ENCODE measurements at places on chromosomes 5 and 9.

- no peak for DNase-seq
Observed at GRCh38 chr5:128984480-128984879, 19.2 kb downstream of the SLC27A6 start.

GRCh38 chr9:134533850-134534588 is 107.6 kb upstream of the COL5A1 start:
- no peak for DNase-seq

GRCh38 chr5:168916266-168916665 is 337.1 kb upstream of the PANK3 start:
- DNase-seq: peak; percentile 62

DNA sequence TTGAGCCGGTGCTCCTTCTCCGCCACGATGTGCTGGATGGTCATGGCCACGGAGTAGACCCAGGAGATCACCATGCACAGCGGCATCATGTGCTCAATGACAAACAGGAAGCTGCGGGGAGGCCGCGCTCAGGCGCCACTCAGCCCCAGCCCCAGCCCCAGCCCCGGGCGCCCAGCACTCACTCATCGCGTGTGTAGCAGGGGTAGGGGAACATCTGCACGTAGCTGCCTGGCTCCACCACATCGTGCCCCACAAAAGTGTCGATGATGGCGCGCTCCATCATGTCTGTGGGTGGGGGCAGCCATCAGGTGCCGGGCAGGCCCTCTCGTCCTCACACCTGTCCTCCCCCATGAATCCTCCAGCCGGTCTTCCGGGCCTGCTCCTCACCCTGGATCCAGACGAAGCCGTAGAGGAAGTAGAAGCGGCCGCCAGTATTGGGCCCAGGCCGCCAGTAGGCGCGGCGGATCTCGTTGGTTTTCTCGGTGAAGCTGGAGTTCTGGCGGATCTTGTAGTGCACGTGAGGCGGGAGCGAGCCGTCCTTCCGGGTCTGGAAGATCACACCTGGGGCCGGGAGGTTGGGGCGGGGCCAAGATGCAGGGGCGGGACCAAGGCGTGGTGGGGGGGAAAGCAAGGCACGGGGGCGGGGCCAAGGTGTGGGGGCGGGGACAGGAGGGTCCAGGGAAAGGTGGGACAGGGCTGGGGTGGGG is 10.1 kb downstream of the ABCA2 start:
- no peak for DNase-seq

GRCh38 chr5:129474544-129474943 is 14.4 kb downstream of the ADAMTS19 start:
- no peak for DNase-seq

GRCh38 chr5:59099270-59099994 is 516.6 kb downstream of the RAB3C start:
- DNase-seq: no peak

- DNase-seq: no peak
Observed at GRCh38 chr5:121915765-121916164, 46.0 kb upstream of the SRFBP1 start.

DNA sequence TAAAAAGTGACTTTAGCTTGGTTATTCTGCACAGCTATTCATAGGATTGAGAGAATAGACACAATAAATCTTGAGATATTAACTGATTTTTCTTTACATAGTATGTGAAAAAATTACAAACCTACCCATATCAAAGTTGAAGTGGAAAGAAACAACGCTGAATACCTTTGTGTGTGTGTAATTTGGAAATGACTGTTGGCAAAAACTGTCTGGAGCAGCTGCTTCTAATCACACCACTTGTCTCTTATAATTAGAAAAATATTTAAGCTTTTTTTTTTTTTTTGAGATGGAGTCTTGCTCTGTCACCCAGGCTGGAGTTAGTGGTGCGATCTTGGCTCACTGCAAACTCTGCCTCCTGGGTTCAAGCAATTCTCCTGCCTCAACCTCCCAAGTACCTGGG is 110.8 kb upstream of the POC5 start:
- no peak for DNase-seq

- DNase-seq: no peak
Observed at GRCh38 chr9:130321539-130321938, 56.0 kb downstream of the HMCN2 start.

DNA sequence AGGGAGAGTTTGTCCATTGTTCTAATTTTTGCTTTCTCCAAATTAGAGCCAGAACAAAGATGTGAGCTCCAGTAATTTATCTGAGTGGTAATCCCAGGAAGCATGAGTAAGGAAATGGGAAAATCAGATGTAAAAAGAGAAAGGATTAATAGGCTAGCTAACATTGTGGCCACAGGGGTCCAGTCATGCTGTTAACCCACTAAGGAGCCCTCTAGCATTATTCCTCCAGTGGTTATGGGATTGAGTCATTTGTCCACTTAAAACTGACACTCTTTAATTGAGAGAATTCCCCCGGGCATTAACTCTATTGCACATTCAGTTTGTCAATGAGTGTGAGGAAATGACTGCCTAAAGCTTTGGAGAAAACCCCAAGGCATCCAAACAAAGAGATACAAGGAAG is 700.3 kb upstream of the TYRP1 start:
- no peak for DNase-seq

DNA sequence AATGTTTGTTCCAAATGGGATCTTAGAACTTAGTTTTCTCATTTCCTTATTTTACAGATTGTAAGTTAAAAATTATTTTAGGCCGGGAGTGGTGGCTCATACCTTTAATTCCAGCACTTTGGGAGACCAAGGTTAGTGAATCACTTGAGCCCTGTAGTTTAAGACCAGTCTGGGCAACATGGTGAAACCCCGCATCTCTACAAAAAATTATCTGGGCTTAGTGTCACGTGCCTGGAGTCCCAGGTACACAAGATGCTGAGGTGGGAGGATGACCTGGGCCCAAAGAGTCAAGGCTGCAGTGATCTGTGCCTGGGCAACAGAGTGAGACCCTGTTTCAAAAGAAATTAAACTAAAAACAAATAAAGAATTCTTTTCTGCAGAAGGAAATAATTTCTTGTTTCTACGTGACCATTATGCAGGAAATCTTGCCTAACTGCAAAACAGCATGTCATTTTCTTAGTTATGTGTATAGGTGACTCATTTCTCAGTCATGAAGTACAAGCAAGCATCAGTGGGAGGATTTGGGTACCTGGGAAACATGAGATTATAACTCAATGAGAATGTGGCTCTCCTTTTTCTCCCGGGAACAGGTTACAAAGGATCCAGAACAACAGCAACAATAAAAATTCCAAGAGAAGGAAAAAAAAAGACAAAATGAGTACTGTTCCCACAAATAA is 375.1 kb upstream of the ST8SIA4 start:
- no peak for DNase-seq

- DNase-seq: no peak
Observed at GRCh38 chr5:151270599-151270998, 17.6 kb downstream of the GM2A start.

DNA sequence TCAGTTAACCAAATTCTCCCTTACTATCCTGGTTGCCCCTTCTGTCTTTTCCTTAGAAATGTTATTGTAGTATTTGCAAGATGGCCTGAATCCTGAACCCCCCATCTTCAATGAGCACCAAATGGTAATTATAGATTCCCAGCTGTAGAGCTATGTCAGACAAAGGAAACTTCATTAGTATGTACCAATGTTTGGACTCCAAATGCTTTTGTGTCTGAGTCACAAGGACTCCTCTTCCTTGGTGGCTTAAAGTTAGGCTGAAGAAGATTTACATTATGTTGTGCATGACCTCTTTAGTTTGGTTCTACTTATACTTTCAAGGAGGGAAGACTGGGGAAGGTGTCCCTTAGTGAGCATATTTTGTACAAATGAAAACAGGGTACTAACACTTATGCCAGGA is 105.9 kb upstream of the CDKN2B start:
- no peak for DNase-seq

GRCh38 chr9:70136632-70137031 is 93.0 kb downstream of the MAMDC2 start:
- DNase-seq: no peak

GRCh38 chr5:127375124-127375523 is 84.5 kb downstream of the MEGF10 start:
- DNase-seq: no peak

DNA sequence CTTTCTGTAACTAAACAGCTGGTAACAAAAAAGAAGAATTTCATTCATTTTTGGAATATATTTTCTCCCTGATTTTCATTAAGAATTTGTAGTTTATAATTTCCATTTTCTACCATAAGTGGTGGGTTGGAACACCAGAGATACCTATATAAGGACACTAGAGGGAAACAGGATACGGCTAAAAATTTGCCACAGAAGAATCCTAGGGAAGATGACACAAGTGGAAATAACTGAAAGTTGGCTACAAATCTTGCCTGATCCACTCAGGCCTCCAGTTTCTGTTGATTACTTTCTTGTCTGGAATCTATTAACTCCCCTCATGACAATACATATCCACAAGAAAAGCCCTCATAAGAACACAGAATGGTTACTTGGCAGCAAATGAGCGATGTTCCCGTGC is 46.8 kb downstream of the FREM1 start:
- DNase-seq: no peak

- DNase-seq: no peak
Observed at GRCh38 chr5:115325296-115325959, 29.0 kb upstream of the CCDC112 start.

DNA sequence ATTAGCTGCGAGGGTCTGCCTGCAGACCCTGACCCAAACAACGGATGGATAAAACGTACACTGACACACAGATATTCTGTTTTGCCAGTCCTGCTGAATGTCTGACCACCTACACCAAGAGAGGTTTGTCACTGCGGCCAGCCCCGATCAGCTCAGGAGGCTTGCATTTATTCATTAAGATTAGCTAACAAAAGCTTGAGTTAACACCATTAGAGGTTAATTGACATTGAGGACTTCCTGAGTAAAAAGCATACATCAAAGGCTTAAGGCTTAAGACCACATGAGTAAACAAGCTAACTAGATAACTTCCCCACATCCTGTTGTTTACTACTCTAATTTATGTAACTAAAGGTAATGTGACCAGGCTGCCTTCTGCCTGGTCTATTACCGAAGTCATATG is 198.1 kb upstream of the TRPC7 start:
- DNase-seq: no peak

DNA sequence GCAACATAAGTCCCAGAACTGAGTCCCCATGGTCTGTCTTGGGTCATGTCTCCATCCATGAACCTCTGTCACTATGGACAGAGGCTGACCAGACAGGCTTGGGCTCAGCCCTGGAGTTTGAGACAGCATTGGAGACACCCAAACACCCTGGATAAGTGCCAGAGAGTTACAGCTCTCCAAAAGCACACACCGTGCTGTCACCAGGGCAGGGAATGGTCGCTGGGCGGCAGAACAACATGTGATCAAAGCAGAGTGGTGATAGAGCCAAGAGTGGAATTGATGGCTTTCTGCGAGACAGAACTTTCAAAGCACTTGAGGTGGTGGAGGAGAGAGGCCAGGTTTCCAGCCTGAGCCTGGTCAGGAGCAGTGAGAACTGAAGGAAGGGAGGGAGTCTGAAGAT is 50.1 kb downstream of the DRD1 start:
- no peak for DNase-seq

GRCh38 chr9:133914442-133915342 is 77.4 kb downstream of the VAV2 start:
- DNase-seq: no peak

DNA sequence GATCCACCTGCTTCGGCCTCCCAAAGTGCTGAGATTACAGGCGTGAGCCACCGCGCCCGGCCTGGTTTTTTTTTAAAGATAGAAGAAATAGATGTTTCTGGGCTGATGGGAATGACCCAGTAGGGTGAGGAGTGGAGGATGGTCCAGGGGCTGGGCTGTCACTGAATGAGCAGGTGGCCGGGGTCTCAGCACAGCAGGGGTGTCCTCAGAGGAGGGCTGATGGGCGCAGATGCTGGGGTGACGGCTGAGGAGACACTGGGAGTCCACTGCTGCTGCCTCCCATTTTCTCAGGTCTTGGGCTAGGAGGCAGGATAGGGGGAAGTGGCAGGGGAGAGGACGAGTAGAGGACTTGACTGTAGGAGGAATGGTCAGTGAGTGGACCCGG is 2.3 kb upstream of the TOR4A start:
- no peak for DNase-seq

DNA sequence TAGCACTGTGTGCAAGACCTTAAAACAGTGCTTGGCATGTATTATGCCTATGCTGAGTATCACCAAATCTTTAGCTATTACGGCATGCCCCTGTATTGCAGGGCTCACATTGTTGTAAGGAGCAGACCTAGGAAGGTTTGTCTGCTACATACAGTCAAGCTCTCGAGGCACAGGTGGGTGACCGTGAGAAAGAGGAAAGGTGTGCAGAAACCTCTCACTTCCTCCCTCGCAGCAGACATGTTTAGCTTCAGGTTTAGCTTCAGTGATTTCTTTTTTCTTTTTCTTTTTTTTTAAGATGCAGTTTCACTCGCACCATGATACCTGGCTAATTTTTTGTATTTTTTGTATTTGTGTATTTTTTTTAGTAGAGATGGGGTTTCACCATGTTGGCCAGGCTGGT is 275.8 kb upstream of the RIOK2 start:
- DNase-seq: no peak

DNA sequence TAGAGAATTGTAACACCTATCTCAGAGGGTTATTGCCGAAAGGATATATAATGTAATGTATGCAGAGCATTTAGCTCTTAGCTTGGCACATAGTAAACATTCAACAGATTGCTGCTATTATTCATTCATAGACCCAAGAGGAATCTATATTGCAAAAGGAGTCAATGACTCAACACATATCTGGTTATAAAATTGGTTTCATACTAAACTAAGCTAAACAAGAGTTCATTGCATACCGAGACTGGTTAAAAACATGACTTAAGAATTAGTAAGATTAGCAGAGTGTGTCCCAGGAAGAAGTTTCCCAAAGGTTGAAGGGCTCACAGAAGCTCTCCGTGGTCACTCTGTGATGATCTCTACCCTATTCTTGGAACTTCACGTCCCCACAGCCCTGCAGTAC is 339.6 kb upstream of the CCNH start:
- no peak for DNase-seq

- DNase-seq: no peak
Observed at GRCh38 chr9:131024978-131025868, 16.2 kb downstream of the LAMC3 start.

DNA sequence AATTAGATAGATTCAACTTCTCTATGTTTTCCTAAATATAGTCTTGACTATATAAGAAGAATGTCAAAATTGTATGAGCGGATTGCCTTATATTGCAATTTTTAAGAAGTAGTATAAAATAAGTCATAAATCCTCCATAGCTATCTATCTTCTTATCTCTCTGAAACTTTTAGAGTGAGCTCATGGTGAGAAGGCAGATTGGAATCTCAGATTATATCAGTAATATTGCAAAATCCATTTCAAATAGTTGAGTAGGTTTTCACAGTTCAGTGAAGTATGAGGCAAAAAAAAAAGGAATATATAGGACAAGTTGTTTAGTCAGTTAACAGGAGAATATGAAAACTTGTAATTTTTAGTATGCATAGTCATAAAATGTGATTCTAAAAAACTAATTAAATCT is 156.4 kb downstream of the FAM174A start:
- no peak for DNase-seq

GRCh38 chr9:87587356-87587745 is 89.7 kb downstream of the DAPK1 start:
- no peak for DNase-seq

DNA sequence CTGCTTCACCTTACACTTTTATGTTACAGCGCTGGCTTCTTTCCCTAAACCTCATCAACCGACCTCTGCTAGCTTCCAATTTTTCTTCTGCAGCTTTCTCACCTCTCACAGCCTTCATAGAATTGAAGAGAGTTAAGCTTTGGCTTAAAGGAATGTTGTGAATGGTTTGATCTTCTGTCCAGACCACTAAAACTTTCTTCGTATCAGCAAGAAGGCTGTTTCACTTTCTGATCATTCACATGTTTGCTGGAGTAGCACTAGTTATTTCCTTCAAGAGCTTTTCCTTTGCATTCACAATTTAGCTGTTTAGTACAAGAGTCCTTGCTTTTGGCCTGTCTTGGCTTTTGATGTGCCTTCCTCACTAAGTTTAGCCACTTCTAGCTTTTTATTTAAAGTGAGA is 49.5 kb downstream of the NR3C1 start:
- DNase-seq: no peak

All from nephron progenitor cell (in vitro differentiated cells).